Neural progenitor cell (in vitro differentiated cells): ENCODE measurements at places on chromosomes 7 and 10. TPM values are rescaled to one million over a fixed set of nuclear protein-coding genes. Genes with fewer than 3 reads are reported as not detected.

Gene HIPK2
- 12.8 and 14.2 TPM in 2 replicates for total RNA-seq

Gene PIP4K2A
- total RNA-seq = 23.7 and 37.6 TPM in 2 replicates

Gene ZNF365
- 0.26 and 0.28 TPM in 2 replicates for total RNA-seq

Gene TAS2R5
- total RNA-seq = 3.9 and 4.7 TPM in 2 replicates

Gene RELN
- total RNA-seq = 0.02 and 0.19 TPM in 2 replicates

Gene CALML5
- total RNA-seq = not detected in 2 replicates

Gene DNAJC1
- 24.9 and 55.3 TPM in 2 replicates for total RNA-seq

Gene PRR15
- 0.77 and 1.7 TPM in 2 replicates for total RNA-seq

Gene MYO3A
- 0.09 and 0.46 TPM in 2 replicates for total RNA-seq

Gene HOXA9
- not detected in 2 replicates for total RNA-seq

- no peak for DNase-seq
Observed at GRCh38 chr7:94514140-94514889, 4.7 kb downstream of the CASD1 start.

- no peak for DNase-seq
Observed at GRCh38 chr10:114683593-114683992, 25.5 kb upstream of the ABLIM1 start.

- no peak for DNase-seq
Observed at GRCh38 chr7:67542916-67543315, 546.3 kb downstream of the TYW1 start.

GRCh38 chr7:80275192-80275605, 140.6 kb downstream of the GNAI1 start:
- DNase-seq = no peak

GRCh38 chr10:128875956-128876736, 590.9 kb upstream of the MGMT start:
- peak; percentile 8 for DNase-seq

DNA sequence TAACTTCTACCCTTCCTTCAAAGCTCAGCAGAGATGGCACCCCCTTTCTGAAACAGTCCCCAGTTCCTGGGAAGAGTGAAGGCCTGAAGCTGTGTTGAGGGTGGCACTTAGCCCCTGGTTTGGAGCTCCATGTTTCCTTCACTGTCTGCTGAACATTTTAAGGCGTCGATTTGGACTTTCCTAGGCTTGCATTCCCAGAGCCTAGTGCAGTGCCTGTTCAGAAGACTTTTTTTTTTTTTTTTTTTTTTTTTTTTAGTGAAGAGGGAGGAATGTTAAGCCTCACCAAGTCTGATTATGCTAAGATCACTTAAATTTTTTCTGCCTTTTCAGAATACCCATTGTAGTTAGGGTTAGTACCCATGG, 97.0 kb downstream of the PFKFB3 start:
- no peak for DNase-seq

- no peak for DNase-seq
Observed at GRCh38 chr7:140568021-140568813, 72.4 kb downstream of the DENND2A start.

DNA sequence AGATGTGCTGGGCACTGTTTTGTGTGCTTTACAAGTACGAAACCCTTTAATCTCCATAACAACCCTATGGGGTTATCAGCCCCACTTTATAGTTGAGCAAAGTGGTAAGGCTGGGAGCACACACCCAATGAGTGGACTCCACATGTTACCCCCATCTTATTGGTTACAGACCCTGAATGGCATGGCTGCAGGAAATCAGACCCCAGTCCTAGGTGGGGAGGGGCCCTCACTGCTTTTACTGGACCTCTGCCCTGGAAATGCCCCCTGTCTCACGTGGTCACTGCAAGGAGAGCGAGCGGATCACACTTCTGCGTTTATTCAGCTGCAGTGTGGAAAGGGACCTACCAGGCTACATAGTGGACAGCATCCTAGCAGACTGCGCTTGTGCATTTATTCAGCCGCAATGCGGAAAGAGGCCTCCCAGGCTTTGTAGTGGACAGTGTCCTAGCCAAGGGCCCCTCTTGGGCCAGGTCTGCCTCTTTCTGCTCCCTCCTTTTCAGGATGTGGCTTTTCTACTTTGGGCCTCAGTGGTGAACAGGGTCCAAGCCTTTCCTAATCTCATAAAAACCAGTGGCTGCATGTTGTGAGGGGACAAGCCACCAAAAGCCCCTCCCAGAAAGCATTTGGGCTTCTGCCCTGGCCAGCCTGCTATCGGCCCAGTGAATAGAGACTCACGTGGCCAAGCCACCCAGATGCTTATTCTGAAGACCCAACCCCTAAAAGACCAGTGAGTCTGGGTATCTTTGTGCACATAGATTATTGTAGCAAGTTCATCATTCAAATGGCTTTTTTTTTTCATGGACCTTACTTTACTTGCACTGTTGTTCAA, 405.7 kb upstream of the RNF32 start:
- DNase-seq = no peak

- DNase-seq = no peak
Observed at GRCh38 chr7:88184848-88185304, 35.0 kb downstream of the SRI start.
